ENCODE measurements at places on chromosomes 4 and X. TPM values are rescaled to one million over a fixed set of nuclear protein-coding genes. Genes with fewer than 3 reads are reported as not detected.

The GJB1 gene
- not detected for total RNA-seq

The DCHS2 gene
- total RNA-seq: not detected

DNA sequence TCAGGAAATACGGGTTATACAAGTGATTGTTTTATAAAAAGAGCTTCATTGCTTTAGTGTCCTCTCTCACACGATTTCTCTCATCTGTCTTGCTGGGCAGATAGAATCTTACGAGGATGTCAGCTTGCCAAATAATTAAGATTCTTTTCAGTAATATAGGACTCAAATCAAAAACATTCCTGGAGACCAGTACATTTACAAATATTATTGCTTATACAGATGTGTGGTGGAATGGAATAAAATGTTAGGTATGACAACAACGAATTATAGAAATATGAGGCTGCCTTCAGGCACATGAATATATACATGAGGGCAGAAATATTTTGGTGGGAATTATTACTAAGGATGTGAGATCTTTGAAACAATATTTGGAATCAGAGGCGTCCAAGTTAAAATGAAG lies 88.9 kb downstream of the GC start:
- no peak for DNase-seq
- no peak overlapping the region for H3K27ac ChIP-seq
- no peak overlapping the region for H3K4me3 ChIP-seq
- H3K27me3 ChIP-seq: peaks cover 5% of the 10 kb centered on the region

DNA sequence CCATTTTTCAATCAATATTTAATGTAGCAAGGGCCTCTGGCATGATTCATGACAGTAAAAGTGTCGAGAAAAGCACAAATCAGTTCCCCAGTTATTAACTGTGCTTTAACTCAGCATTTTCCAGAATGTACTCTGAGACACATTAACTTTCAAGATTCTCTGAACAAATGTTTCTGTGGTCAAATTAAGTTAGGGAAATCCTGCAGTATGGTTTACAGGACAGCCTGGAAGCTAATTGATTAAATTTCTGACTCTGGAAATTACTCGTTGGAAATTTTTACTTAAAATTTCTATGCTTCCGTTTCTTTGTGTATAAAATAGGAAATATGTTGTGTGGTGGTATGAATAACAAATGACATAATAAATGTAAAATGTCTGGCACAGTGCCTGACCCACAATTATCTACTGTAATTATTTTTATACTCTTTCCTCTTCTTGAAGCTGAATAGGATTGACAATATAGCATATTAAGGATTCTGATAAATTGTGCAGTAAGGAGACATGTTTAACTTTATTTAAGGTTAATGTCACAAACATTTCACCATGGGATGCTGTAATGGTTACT lies 33.7 kb downstream of the STK32B start:
- H3K4me1 ChIP-seq: no peaks in the 10 kb centered on the region
- DNase-seq: no peak
- H3K27ac ChIP-seq: no peak overlapping the region
- no peaks in the 10 kb centered on the region for H3K27me3 ChIP-seq
- no peaks in the 10 kb centered on the region for H3K36me3 ChIP-seq
- no peak overlapping the region for H3K4me3 ChIP-seq

All from activated CD4-positive, alpha-beta memory T cell treated with anti-CD3 and anti-CD28 coated beads, Interleukin-2, amount 10 ng/mL, durations not matched to agents 7 days and 5 days (primary cell).